ENCODE measurements at places on chromosomes 11 and 22.

DNA sequence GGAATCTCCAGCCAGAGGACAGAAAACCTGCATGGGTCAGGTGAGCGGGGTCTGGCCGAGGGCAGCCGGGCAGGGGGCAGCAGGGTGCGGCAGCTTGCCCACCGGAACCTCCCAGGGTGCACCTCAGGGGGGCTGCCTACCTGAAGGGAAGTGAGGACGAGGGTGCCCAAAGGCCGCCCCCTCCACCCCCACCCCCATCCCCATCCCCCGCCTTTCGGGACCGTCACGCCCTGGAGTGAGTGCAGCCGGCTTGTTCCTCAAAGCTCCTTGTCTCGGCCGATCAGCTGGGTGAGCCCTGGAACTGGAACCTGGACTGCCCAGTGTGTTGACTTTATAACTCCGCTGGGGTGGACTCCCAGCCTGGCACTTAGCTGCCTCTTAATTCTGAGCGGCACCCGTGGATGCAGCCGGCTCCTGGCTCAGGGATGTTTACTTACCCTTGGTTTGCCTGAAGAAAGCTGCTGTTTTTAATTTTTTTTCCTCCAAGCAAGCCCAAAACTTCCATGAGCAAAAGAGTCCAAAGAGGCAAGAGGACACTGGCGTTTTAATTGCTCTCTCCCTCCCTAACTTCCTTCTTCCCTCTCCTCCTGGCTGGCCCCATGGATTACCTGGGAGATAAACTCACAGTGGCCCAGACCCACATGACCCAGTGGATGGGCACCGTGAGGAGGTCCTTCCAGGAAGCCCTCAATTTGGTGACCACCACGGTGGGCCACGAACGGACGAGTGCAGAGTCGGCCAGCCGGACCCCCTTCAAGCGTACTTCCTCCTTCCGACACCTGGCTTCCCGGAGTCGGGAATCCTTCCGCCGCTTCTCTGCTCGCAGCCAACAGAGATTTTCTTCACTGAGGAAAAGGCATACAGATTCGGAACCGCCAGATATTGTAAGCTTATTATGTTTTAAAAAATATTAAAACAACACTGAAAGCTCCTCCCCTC, 87.8 kb upstream of the CRYBB3 start:
- DNase-seq = no peak

DNA sequence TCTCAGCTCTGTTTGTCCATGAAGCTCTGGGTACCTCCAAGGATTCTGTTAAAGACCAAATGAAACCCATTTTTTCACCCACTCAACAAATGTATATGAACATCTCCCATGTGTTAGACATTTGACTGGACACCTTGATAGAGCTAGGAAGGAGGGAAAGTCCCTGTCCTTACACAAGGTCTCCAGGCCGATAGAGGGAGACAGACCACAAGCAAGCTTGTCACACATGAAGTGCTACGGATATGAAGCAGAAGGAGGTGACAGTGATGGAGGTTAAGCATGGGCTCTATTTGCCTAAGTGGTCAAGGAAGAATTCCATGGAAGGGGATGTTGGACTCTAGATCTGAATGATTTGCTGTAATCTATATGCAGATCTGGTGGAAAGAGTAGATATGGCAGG, 138.5 kb downstream of the MYO18B start:
- DNase-seq = no peak

GRCh38 chr11:20026629-20027555, 133.4 kb downstream of the DBX1 start:
- peak; percentile 36 for DNase-seq

- DNase-seq = no peak
Measured at GRCh38 chr11:697811-698311, 2.2 kb downstream of the TMEM80 start.

DNA sequence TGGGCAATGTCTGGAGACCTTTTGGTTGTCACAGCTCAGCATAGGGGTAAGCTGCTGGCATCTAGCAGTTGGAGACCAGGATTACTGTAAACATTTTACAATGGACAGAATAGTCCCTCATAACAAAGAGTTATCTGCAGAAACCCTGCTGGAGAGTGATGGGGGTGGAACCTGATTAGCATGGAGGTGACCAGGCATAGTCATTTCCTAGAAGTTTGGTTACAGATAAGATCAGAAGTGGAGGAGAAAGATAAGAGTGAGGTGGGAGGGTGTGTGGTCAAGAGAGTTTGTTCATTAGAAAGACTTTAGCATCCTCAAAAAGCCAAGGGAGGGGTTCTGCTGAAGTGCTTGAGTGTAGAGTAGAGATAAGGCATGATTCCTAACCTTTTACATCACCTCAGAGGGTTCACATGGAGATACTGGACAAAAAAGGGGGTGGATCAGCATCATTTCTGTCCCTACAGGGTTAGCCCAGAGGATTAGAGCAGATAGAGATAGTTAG, 38.8 kb downstream of the PRDM11 start:
- no peak for DNase-seq

DNA sequence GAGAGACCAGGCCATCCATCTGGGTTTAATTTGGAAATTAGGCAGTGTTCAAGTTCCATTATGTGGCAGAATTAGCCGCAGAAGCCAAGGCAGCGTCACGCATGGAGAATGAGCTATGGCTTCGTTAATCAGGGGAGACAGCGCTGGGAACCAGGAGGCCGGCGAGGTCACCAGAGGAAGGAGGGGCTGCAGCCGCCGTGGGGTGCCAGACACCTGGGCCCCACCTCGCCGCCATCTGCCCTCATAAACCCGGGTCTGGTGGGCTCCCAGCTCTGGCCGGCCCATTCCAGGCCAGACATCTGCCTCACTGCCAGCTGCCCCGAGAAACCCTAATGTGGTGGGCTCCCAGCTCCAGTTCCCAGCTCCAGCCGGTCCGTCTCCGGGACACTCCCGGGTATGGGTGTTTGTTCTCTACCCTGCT, 676.9 kb downstream of the BRD1 start:
- no peak for DNase-seq

DNA sequence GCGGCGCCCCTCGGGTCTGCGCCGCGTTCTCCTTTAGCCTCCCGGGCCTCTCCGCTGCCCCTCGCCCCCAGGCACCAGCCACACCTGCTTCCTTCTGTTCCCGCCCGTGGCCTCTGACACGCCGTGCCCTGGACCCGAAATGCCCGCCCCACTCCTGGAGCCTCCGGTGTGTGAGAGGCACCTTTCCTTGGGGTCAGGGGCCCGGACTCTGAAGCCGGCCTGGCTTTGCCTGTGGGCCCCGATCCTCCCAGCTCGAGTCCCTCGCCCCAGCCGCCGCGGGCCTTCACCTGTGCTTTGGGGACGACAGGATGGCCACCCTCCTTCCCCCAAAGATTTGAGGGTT, 661 bp upstream of the CDPF1 start:
- no peak for DNase-seq

GRCh38 chr11:59769828-59770227, 14.7 kb downstream of the STX3 start:
- DNase-seq = no peak

- no peak for DNase-seq
Measured at GRCh38 chr11:78203184-78203583, 14.5 kb downstream of the USP35 start.

Measured in NCI-H1092 (cell line).